Psoas muscle (tissue), 8 donors: ENCODE measurements at places on chromosomes 2 and 18. TPM values are rescaled to one million over a fixed set of nuclear protein-coding genes. Genes with fewer than 3 reads are reported as not detected.

GRCh38 chr2:219019436-219019835 is 21.9 kb downstream of the CFAP65 start:
- peak; percentile 14 for DNase-seq

- DNase-seq, result no peak
Measured at GRCh38 chr18:79519751-79520477, 124.2 kb downstream of the NFATC1 start.

DNA sequence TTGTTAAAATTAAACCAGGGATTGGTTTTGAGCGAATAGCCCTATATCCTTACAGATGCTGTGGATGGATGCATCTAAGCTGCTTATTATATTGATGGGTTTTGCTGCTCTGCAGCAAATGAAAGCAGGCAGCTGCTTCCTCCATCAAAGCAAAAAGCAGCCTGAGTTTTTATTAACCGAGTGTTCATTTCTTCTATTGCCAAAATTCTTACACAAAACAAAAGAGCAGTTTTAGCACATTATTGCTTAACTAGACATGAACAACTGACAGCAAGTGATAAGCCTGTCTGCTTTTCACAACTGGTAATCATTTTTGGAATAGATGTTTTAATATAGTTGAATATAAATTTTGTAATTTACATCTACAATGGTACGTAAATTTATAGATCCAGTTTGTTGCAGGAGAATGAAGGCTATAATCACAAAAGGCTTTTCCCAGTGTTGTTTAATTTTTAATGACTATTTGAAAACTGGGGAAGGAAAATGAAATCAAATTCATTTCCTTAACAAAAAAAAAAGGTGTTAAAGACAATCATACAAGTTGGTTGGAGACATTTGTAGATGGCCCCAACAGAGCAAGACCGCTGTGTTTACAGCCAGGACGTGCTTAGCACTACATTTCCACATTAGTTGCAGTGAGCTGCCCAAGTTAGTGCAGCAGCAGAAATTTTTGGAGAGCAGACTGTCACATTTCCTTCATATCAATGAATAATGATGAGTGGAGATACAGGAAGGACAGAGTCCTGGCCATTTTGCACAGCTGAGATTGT is 253.6 kb upstream of the SIX3 start:
- no peak for DNase-seq

FAM237A gene
- not detected for polyA plus RNA-seq

HOXD10 gene
- polyA plus RNA-seq, result 0.04 TPM
